ENCODE measurements at places on chromosomes 3 and 15.

DNA sequence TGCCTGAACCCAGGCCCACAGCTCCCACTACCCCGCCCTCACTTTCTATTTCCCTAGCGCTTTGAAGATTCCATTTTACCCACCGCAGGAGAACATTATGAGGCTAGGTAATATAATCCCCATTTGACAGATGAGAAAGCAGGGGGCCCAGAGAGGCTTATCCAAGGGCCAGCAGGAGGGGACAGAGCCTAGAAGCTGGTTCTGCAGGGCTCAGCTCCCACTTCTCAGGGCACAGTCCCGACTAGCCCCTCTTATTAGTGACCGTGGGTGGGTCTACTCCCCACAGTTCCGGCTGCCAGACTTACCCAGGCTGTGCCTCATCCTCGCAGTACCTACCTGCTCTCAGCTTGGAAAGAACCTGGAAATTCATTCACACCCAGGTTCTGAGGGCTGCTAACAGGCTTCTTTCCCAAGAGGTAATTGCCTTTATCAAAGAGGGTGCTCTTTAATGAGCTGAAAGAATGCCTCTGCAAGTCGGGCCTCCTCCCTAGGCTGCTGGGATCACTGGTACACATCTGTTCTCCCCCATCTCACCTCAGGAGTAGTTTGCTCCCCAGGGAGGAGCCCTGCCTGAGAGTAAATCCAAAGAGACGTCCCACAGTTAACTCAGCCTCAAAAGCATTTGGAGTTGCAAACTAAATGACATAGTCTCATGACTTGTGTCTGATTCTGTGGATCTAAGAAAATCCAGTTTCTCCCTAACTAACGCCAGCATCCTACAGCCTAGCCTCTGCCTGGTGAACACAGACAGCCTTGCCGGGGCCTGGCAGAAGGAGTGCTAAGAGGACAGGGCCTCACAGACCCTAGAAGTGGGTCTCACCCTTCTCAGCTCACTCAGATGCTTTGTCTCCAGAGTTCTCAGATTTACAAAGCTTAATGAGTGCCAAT lies 125.0 kb downstream of the CHSY1 start:
- DNase-seq, result peak; percentile 52

DNA sequence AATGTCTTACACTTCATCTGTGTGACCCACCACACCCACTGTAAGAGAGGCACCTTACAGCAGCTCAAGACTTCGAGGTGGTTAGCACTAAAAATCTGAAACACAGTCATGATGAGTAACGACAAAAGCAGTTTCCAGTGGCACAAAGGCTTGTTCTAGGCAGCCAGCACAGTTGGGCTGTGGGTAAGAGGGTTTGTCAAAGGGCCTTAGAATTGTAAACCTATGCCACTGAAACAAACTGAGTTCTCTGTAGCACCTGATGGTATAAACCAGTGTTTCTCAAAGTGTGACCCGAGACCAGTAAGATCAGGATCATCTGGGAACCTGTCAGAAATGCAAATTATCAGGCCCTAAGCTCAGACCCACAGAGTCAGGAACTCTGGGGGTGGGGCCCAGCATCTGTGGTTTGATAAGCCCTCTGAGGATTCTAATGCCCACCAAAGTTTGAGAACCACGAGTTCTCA lies 36.5 kb downstream of the DAPK2 start:
- no peak for DNase-seq

GRCh38 chr3:152100491-152101132 lies 168.1 kb upstream of the MBNL1 start:
- no peak for DNase-seq

- DNase-seq, result no peak
Measured at GRCh38 chr15:61200626-61201025, 28.5 kb downstream of the RORA start.

- DNase-seq, result no peak
Measured at GRCh38 chr15:55999658-56000057, 6.2 kb upstream of the NEDD4 start.

- no peak for DNase-seq
Measured at GRCh38 chr3:9108876-9109567, 140.4 kb downstream of the SRGAP3 start.

- DNase-seq, result no peak
Measured at GRCh38 chr3:134904776-134905646, 110.0 kb downstream of the EPHB1 start.

GRCh38 chr15:32029862-32030781 lies at the start of gene CHRNA7:
CHRNA7 (plus strand) TSS chr15:32030515; CDS start chr15:32030595, 80 bp downstream.
- no peak for DNase-seq

DNA sequence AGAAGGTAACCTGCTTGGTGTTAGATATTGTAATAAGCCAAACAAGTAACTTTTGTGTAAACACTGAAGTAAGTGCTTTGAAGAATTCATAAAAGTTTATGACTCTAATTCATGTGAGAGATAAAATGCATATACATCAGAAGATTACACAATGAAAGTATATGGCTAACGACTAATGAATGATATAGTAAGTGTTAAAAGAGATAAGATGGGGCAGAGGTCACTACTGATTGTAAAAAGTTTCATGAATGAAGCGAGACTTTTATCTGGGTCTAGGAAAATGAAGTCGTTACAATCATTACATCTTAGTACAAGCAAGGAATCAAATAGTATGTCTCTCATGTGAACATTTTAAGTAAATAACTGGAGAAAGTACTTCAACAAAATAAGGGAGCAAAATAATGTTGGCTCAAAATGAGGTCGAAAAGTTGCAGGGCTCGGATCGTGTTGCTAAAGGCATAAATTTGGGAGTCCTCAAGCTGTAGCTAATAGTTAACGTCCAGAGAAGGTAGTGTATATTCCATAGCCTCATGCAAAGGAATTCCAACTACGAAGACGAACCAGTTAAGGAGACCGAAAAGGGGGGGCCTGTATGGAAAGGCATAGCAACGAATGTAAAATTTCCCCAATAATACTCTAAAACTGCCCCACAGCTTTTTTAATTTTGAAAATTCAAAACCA lies 984 bp upstream of the DUT start:
- no peak for DNase-seq

GRCh38 chr3:42612217-42612616 lies 11.7 kb downstream of the NKTR start:
- DNase-seq, result no peak

GRCh38 chr3:3015185-3016089 lies 94.7 kb downstream of the IL5RA start:
- DNase-seq, result no peak

DNA sequence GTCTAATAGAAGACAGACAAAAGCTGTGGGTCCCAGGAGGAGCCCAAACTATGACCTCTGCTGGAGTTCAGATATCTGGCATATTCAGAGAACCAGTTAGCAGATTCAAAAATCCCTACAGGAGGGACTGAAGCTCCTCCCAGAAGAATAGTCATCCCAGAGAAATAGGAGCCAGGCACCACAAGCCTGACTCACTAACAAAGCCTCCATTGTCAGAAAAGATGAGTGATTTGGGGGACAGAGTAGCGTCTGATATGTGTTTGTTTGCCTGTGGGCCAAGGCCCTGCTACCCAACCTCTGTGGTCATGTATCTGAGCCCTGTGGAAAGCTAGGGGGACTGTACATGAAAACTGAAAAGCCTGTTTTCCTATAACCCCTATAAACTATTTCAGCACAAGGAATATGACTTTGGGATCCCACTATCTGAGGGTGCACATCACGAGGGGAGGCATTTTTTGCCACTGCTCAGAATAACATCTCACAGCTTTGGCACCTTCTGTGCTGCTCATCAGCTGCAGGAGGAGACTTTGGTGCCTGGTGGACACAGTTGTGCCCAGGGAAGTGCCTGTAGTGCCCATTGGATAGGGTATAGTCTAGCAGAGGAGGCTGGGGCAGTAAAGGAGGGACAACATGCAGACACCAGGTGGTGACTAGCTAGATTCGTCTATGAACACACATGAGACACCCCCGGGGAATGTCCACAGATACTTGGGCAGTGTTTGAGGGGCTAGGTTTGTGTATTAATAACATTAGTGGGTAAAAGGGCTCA lies 9.7 kb upstream of the LARP6 start:
- DNase-seq, result no peak

DNA sequence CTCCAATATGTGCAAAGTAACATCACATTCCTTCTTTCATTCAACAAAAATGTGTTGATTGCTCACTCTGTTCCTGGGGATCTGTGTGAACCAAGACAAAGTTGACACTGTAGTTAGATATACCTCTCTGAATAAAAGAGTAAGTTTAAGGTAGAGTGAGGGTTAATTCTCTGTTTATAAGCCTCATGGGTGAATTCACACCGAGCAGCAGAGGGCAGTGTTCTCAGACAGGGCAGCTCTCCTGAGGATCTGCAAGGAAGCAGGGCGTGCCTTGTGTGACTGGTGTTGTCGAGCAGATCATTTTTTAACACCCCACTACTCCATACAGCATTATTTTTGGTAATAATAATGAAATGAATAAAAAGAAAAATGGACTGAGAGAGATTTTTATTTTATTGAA lies 34.4 kb downstream of the PAQR9 start:
- DNase-seq, result no peak

GRCh38 chr15:38351466-38351865 lies 98.8 kb downstream of the SPRED1 start:
- DNase-seq, result no peak

GRCh38 chr3:189625572-189625971 lies 5.6 kb upstream of the TP63 start:
- DNase-seq, result no peak

DNA sequence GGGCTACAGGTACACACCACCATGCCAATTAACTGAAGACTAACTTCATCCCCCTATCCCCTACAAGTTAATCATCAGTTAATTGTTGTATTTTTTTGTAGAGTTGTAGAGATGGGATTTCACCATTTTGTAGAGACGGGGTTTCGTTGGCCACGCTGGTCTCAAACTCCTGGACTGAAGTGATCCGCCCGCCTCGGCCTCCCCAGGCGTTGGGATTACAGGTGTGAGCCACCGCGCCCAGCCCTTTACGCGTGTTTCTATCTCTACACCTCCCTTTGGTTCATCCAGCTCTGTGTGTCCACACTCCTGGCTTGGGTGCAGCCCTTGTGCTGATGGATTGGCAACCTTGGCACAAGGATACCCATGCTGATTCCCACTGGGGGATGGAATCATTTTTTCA lies 258.8 kb downstream of the FAM43A start:
- no peak for DNase-seq

DNA sequence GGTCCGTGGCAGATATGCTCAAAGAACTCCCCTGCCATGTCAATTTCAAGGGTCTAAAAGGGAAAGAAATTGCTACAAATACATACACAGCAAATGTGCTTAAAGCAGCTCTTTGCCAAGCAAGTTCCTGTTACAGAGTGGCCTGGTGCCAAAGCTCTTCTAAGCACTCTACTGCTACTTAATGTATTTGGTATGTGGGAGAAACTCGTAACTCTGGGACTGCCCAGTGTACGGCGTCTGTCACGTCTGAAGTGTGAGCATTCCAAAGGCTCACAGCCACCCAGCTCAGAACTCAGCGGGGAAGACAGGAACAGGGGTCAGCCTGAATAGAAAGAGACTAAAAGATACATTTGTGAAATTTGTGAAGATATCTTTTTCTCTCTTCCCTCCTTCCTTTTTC lies 54.6 kb downstream of the RBMS3 start:
- peak; percentile 37 for DNase-seq

DNA sequence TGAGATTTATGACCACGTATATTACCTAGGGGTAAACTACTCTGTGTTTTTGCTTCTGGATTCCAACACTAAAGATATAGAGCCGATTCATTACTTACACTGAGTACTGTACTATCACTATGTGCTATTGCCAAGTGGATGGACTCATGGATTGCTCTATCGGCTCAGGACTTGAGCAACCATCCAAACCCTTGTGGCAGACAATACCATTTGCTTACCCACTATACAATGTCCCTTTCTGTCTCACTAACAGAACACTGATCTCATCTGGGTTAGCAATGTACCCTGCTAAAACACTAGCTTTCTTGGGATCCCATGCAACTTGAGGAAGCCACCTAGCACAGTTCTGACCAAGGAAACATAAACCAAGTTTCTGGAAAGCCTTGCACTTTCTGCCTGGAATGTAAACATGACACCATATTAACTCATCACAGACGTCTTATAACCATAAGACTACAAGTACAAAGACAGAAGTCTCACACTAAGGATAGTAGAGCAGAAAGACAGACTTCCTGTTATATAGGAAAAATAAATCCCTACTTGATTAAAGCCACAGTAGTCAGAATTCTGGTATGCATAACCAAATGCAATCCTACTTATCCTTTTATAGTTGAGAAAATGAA lies 38.6 kb downstream of the HACD2 start:
- DNase-seq, result no peak

- peak; percentile 36 for DNase-seq
Measured at GRCh38 chr15:70111203-70112073, 13.7 kb upstream of the TLE3 start.

DNA sequence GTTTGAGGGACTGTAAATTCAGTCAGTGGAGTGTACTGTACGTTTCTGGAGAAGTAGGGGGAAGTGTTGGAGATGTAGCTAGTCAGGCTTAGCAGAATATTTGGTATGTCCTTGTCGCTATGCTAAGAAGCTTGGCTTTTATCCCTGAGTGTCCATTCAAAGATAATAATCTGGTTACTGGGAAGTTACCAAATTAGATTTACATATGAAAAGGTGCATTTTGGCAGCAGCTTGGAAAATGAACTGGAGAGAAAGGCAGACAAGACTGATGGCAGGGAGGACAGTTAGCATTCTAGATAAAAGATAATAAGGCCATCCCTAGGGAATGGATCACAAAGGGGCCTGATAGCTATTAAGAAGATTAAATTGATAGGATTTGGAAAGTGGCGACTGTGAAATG lies 58.7 kb downstream of the P2RY1 start:
- no peak for DNase-seq

- no peak for DNase-seq
Measured at GRCh38 chr3:13593615-13594014, 44.7 kb downstream of the FBLN2 start.

- DNase-seq, result no peak
Measured at GRCh38 chr3:143016321-143016972, 15.1 kb downstream of the U2SURP start.

- no peak for DNase-seq
Measured at GRCh38 chr3:169636928-169637327, 26.6 kb downstream of the MECOM start.

DNA sequence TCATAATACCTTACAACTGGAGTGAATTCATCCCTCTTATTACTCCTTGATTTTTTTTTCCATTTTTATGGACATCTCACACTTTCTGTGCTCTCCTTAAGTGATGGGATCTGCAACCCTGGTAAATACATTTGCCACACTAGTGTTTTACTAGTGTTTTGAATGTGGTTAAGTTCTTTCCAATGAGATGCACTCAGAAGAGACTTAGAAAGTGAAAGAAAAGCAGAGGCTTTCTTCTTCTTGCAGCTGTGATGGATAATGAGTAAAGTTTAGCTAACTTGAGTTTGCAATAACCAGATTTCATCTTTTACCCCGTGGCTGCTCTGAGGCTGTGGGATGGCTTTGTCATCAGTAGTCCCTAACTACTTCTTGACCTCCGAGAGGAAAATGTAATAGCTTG lies 1248.4 kb downstream of the NSUN3 start:
- DNase-seq, result no peak

DNA sequence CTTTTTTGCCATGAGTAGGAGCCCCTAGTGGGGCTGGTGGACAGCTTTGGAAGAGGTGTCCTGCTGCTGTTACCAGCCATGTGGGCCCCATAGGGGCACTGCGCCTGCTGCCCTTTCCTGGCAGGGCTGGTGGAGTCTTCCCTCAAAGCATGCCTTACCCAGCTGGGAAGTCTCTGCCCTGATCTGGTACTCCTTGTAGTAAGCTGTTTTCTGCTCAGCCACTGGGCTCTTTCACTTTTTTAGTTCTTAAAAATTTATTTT lies 26.2 kb downstream of the HMCES start:
- DNase-seq, result no peak

All from KG1 (cell line).